ENCODE measurements at places on chromosomes 4 and X.

DNA sequence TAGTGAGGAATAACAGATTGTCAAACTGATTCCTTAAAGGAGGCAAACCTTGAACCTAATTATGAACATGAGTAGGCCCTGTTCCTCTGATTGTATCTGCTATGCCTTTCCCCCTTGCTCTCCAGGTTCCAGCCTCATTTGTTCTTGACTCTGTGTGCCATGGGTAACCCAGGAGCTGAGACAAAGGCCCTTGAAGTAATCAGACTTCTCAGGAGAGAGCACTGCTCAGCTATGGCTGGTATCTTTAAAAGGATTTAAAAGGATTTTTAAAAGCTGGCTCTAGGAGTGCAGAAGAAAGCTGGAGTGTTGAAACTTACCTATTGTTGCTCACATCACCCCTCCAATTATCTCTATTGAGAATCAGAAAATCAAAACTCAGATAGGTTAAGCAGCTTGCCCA, 1565.5 kb upstream of the AGA start:
- DNase-seq = no peak

DNA sequence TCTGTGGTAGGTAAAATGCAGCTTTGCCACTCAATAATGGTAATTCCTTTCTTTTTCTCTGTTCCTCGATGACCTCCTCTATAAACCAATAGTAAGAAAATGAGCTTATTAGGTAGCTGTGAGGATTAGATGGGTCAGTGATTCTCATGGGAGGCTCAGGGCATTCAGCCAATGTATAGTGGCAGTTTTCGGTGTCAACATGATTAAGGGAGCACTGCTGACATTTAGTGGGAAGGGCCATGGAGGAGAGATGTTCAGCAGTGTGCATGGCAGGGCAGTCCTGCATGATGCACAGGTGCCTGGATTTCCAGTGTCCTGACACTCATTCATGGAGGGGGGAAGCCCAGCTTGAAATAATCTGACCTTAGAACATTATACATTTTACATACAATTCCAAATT, 232.8 kb downstream of the PDGFC start:
- no peak for DNase-seq

DNA sequence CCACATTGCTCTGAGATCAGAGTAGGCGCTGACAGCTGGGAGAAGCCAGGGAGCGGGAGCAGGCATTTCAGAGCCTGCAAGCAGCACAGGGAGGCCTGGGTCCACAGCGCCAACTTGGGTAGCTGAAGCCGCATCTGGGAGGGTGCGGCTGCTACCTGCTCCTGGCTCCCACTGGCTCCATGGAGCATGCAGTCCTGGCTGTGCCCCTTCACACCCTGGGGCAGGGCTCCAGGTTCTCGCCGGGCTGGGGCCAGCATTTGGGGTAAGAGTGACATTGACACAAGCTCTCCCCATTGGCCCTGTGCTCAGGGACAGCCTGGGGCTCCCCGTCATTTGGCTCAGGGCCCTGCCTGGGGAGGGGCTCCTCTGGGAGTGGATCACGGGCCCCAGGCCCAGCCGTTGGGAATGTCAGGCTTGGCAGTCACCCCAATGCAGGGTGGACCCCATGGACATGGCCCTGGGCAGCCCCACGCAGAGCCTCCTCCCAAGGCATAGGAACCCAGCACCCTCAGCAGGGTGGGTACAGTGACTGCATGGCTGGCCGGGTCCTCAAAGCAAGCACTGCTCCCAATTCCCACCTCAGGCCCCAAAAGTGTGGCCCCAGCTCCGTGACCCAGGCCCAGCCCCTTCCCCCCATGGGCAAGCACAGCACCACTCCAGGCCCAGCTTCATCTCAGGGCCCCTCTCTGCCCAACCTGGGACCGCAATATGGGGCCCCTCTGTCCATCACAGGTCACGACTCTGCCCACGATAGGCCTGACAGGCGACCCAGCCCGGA, 82.4 kb downstream of the PRDM5 start:
- no peak for DNase-seq

DNA sequence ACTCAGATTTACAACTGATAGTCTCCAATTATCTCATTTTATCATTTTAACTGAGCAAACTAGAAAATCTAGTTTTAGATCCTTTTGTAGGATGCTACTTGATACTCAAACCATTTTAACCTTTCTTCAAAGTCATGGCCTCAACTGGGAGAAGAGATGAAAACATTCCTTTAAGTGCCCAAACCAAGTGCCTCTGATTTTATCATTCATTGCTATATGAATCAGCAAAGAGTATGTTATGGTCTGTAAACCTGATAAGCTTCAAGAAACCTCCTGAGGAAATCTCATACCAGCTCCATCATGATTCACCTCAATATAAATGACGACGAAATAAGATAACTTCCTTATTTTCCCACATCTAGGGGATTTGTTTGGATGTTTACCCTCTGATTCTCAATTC, 119.9 kb downstream of the FAM13A start:
- DNase-seq = no peak

GRCh38 chrX:97159916-97160800, 276.4 kb downstream of the RPA4 start:
- no peak for DNase-seq

DNA sequence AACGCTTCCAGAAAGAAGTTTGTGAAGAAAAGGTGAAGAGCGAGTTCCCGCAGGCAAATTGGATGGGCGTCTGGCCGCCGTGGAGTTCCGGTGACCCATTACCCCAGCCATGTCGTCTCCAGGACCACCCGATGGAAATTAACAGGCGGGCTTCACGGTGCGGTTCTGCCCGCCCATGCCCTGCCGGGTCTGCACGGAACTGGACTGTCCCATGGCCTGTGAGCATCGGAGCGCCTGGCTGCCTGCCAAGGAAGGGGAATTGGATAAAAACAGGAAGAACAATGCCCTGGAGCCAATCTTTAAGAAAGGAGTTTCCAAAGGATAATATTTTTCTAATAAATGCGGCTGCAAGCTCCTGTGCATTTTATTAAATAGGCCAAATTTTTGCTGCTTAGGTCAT, 319.8 kb upstream of the SLC7A11 start:
- DNase-seq = no peak

DNA sequence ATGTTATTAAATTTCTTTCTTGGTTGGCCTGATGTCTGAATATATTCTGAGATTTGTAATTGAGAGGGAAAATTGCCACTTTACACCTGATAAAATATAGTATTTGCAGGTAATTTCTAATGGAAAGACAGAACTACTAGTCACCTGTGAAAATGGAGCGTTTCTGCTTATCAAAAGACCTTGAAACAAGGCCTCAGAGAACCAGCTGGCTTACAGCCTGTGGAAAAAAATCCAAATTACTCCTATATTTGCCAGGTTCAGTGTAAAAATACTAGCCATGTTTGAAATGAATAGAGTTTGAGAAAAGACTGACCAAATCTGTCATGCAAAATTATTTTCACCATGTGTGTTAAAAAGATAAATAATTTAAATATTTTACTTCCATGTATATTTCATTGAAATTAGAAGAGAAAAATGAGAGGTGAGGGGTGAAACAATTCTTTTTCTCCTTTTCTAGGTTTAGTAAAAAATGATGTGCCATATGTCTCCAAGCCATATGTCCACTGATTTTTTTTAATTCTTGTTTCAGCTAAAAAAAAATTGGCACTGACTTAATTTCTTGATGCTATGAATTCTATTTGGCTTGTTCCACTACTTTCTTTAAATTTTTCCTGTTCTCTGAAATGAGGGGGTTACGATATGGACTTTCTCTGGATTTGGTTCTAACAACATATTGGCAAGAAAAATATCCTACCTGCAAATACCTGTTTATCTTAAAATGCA, 464.9 kb downstream of the GRXCR1 start:
- no peak for DNase-seq

GRCh38 chr4:79237851-79238250, 88.0 kb downstream of the NAA11 start:
- DNase-seq = no peak

- no peak for DNase-seq
Observed at GRCh38 chr4:39900966-39901365, 76.7 kb downstream of the PDS5A start.

GRCh38 chr4:32485956-32486355, 1765.8 kb downstream of the PCDH7 start:
- DNase-seq = no peak

- DNase-seq = no peak
Observed at GRCh38 chr4:25513814-25514213, 136.8 kb downstream of the ANAPC4 start.

- no peak for DNase-seq
Observed at GRCh38 chrX:149248073-149248625, 257.0 kb downstream of the IDS start.

DNA sequence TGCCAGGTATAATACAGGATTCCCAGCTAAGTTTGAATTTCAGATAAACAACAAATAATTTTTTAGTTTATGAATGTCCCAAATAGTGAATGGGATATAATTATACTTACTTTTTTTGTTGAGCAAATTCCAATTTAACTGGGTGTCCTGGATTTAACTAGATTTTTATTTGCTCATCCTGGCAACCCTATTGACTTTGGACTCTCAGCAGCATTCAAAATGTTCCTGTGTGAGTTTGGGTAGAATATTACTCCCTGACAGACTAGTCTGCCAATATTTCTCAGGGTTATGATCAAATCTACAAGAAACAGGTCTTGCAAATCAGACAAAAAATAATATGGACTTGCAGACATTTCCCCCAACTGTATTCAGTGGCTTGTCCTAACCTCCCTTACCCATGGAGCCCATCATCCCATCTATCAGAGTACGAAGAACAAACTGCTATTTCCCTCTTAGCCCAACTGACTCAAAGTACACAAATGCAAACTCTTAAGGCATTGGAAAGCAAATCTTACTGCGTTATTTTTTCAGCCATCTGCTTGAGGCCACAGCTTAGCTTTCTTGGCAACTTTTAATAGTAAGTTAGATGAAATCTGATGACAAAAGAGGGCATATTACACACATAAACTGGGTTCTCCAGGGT, 20.7 kb downstream of the SETD7 start:
- no peak for DNase-seq

DNA sequence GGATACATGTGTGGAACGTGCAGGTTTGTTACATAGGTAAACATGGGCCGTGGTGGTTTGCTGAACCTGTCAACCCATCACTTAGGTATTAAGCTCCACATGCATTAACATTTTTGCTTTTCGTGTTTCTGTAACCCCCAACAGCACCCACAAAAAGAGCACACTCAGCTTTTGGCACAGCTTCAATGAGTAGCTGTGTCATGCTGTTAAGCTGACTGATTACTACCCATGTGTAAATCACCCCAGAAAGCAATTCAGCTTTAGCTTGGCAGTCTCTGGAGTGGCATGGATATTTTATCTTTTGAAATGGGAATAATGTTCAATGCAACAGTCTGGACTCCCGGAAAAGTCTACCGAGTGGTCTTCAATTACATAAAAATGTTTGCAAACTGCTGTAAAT, 734.3 kb downstream of the STIM2 start:
- no peak for DNase-seq

GRCh38 chr4:128536746-128537145, 249.1 kb upstream of the PGRMC2 start:
- DNase-seq = no peak

DNA sequence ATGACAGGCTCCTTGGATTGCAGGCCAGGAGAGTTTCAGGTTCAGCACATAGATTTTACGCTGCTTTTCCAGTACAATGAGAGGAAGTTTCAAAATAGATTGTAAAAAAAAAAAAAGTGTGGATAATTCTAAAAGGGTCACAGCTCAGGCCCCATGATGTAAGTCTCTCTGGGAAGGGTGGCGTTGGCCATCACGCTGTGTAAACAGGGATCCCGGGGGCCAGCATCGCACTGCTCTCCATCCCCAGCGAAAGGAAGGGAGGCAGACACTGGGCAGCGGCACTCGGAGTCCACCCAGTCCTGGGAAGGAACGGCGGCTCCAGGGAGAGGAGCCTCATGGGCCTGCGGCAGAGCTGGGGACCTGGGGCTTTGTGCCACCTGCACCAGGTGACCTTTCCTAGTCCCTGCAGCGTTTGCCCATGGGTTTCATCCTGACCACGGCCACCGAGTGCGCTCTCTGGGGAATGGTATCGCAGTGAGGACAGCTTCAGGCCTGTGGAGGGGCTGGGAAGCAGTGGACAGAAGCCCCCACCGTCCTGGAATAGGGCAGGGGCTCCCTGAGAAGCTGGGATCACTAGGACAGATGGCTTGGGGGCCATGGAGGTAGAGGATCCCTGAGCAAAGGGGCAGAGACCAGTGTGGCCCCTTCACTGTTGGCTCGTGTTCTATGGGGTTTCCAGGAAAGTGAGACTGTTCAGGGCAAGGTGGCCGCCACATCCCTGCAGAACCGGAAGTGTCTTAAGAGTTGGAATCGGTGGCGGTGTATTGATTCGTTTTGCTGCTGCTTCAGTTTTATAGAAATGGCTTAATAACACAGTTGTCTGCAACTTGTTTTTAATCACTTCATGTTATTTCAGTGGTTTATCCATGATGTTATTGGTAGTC, 38.9 kb downstream of the RGS12 start:
- no peak for DNase-seq

- no peak for DNase-seq
Observed at GRCh38 chrX:68511255-68511654, 12.4 kb downstream of the YIPF6 start.

GRCh38 chr4:8691151-8691775, 98.7 kb downstream of the CPZ start:
- no peak for DNase-seq

GRCh38 chr4:78638337-78639172, 87.0 kb downstream of the ANXA3 start:
- no peak for DNase-seq

GRCh38 chr4:10008609-10009005, 12.7 kb downstream of the SLC2A9 start:
- DNase-seq = no peak

DNA sequence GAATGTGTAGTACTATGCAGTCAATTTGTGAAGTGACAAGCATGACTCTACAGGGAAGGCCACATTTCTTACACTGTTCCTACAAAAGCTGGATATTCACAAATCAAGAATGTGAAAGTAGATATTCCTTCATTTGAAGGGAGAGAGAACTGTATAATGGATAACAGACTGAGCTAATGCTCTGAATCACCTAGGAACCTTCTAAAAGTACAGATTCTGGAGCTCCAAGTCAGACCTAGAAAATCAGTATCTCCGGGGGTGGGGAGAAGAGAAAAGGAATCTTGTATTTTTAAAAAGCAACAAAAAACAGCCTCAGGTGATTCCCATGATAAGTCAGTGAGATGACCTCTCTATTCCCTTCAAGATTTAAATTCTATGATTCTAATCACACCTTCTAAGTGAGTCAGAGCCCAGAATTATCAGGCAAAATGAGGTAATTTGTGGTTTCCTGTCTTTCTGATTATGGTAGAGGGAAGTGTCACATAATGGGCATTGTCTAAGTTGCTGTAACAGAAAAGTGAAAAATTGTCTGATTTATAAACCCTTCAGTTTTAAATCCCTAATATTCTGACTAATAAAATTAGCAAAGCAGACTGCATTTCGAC, 80.9 kb downstream of the IL21 start:
- no peak for DNase-seq

GRCh38 chr4:41822325-41822724, 73.8 kb upstream of the PHOX2B start:
- DNase-seq = no peak
